ENCODE measurements at places on chromosomes 1 and 21. TPM values are rescaled to one million over a fixed set of nuclear protein-coding genes. Genes with fewer than 3 reads are reported as not detected.

The C1orf210 gene
- not detected for total RNA-seq

The ZNF648 gene
- total RNA-seq = not detected

The PWP2 gene
- total RNA-seq = 6.4 TPM

The COL8A2 gene
- 38.0 TPM for total RNA-seq

The ATP5PB gene
- total RNA-seq = 98.8 TPM

The TOR3A gene
- 27.6 TPM for total RNA-seq

The PRELP gene
- total RNA-seq = 2.4 TPM

Measured in hair follicle dermal papilla cell (primary cell).